ENCODE measurements at places on chromosomes 1 and 21. TPM values are rescaled to one million over a fixed set of nuclear protein-coding genes. Genes with fewer than 3 reads are reported as not detected.

Gene FNDC10
- total RNA-seq = 3.9 TPM

Gene KRTAP7-1
- not detected for total RNA-seq

- DNase-seq = no peak
Measured at GRCh38 chr1:12543740-12544154, 74.3 kb downstream of the DHRS3 start.

DNA sequence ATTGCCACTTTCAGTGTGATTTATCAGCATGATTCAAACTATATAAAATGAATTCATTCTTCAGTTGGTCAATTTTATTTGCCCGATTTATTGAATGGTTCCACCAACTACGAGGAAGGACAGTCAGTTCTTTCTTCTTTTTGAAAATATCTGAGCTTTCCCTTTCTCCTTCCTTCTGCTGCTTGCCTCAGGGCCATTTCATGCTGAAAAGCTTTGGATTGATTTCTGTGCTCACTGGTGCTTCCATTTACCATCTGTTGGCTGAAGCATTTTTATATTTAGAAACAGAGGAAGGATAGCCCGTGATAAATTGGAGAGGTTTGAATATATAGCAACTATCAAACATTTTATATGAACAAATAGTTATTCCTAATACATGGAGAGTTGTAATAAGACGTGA lies 68.9 kb upstream of the ADAMTS5 start:
- no peak for DNase-seq

DNA sequence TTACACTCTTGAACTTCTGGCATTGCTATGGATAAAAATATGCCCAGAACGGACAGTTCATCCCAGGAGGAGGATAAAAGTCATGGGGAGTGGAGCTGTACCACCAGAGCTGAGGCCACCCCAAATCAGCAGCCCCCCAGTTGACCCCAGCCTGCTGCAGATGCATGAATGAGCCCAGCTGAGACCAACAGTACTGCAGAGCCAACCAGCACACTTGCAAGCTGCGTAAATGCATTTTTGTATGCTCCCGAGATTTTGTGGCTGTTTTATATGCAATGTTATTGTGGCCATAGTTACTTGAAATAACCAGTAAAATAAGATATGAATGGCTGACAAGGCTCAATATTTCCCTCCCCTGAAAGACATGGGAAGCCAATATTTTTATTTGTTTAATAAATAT lies 264.6 kb downstream of the DUSP10 start:
- no peak for DNase-seq

GRCh38 chr1:42173961-42174735 lies 9.6 kb upstream of the GUCA2A start:
- no peak for DNase-seq

GRCh38 chr1:230283678-230284077 lies 142.5 kb downstream of the PGBD5 start:
- peak; percentile 11 for DNase-seq
